ENCODE measurements at places on chromosomes 11 and 22. TPM values are rescaled to one million over a fixed set of nuclear protein-coding genes. Genes with fewer than 3 reads are reported as not detected.

The MS4A14 gene
- polyA plus RNA-seq: 127 TPM

The RAB38 gene
- polyA plus RNA-seq: 5.5 TPM

The PPME1 gene
- 90.9 TPM for polyA plus RNA-seq

The FAM111B gene
- not detected for polyA plus RNA-seq

The KCNQ1OT1 gene
- polyA plus RNA-seq: 0.20 TPM

The PRG2 gene
- polyA plus RNA-seq: not detected

The C11orf86 gene
- polyA plus RNA-seq: not detected

The TMEM258 gene
- 162 TPM for polyA plus RNA-seq

The FDX1 gene
- polyA plus RNA-seq: 13.1 TPM

The RGL4 gene
- polyA plus RNA-seq: 10.1 TPM

The OR5D16 gene
- not detected for polyA plus RNA-seq

The FLRT1 gene
- polyA plus RNA-seq: 0.67 TPM

The CASP5 gene
- 0.37 TPM for polyA plus RNA-seq

The OR56A4 gene
- not detected for polyA plus RNA-seq

The RFPL1 gene
- polyA plus RNA-seq: 1.4 TPM

The HEPHL1 gene
- polyA plus RNA-seq: 0.54 TPM

The SYNGR1 gene
- polyA plus RNA-seq: 46.8 TPM

The OR5P2 gene
- not detected for polyA plus RNA-seq

The OR51I2 gene
- polyA plus RNA-seq: not detected

The TMEM126B gene
- polyA plus RNA-seq: 25.7 TPM

The OR56B1 gene
- polyA plus RNA-seq: not detected

The TTC36 gene
- polyA plus RNA-seq: not detected

The VSIG10L2 gene
- not detected for polyA plus RNA-seq

The QSER1 gene
- polyA plus RNA-seq: 18.1 TPM

The OR10D3 gene
- not detected for polyA plus RNA-seq

The PLAAT4 gene
- 35.0 TPM for polyA plus RNA-seq

The DAGLA gene
- 5.1 TPM for polyA plus RNA-seq

The AQP11 gene
- 14.5 TPM for polyA plus RNA-seq

The HTR3A gene
- polyA plus RNA-seq: 0.29 TPM

The C11orf87 gene
- polyA plus RNA-seq: 0.07 TPM

The PHOX2A gene
- 1.6 TPM for polyA plus RNA-seq
